Peyer's patch (tissue), 4 donors: ENCODE measurements at places on chromosomes 5 and 9. TPM values are rescaled to one million over a fixed set of nuclear protein-coding genes. Genes with fewer than 3 reads are reported as not detected.

DNA sequence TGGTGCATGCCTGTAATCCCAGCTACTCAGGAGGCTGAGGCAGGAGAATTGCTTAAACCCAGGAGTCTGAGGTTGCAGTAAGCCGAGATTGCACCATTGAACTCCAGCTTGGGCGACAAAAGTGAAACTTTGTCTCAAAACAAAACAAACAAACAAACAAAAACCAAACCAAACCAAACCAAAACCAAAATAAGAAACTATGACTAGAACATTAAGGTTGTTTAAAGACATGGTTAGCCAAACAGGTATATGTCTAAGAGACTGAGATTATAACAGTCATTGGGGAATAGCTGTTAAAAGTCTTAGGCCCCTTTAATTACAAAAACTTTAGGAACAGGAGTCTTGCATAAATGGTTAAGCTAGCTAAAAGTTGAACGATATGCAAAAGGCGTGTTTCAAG is 63.6 kb downstream of the PRDM9 start:
- DNase-seq, result no peak
- no peaks in the 10 kb centered on the region for H3K36me3 ChIP-seq
- H3K4me3 ChIP-seq, result no peak overlapping the region
- H3K27ac ChIP-seq, result no peak overlapping the region
- H3K4me1 ChIP-seq, result no peaks in the 10 kb centered on the region

Gene CCL27
- not detected for total RNA-seq

- H3K27ac ChIP-seq, result no peak overlapping the region
- H3K4me1 ChIP-seq, result no peaks in the 10 kb centered on the region
- H3K4me3 ChIP-seq, result no peak overlapping the region
- no peak for DNase-seq
These were observed 13.4 kb downstream of the MAST4 start for GRCh38 chr5:66609615-66610014.

- H3K27me3 ChIP-seq, result no peaks in the 10 kb centered on the region
- H3K36me3 ChIP-seq, result no peaks in the 10 kb centered on the region
- H3K27ac ChIP-seq, result no peak overlapping the region
- H3K4me1 ChIP-seq, result no peaks in the 10 kb centered on the region
- DNase-seq, result no peak
- H3K4me3 ChIP-seq, result no peak overlapping the region
These were observed 852.7 kb upstream of the DMAC1 start for GRCh38 chr9:8652255-8652654.

Gene SSBP2
- total RNA-seq, result 16.9 TPM

- no peaks in the 10 kb centered on the region for H3K36me3 ChIP-seq
- no peak overlapping the region for H3K27ac ChIP-seq
- no peaks in the 10 kb centered on the region for H3K27me3 ChIP-seq
- H3K4me1 ChIP-seq, result no peaks in the 10 kb centered on the region
- DNase-seq, result no peak
These were observed 97.1 kb upstream of the CDH6 start for GRCh38 chr5:31096238-31096865.

Gene MYORG
- total RNA-seq, result 90.4 TPM

GRCh38 chr9:130688072-130688471 is 5.5 kb upstream of the EXOSC2 start:
- no peaks in the 10 kb centered on the region for H3K36me3 ChIP-seq
- H3K27me3 ChIP-seq, result no peaks in the 10 kb centered on the region
- no peak for DNase-seq

Gene LRRC26
- 31.1 TPM for total RNA-seq

Gene LCN9
- not detected for total RNA-seq

GRCh38 chr9:72524820-72525540 is 3.6 kb downstream of the TMC1 start:
- H3K4me3 ChIP-seq, result no peak overlapping the region
- H3K27ac ChIP-seq, result no peak overlapping the region
- no peaks in the 10 kb centered on the region for H3K36me3 ChIP-seq
- DNase-seq, result no peak
- no peaks in the 10 kb centered on the region for H3K27me3 ChIP-seq
- H3K4me1 ChIP-seq, result no peaks in the 10 kb centered on the region

- no peaks in the 10 kb centered on the region for H3K4me1 ChIP-seq
- no peaks in the 10 kb centered on the region for H3K36me3 ChIP-seq
- no peak for DNase-seq
- H3K4me3 ChIP-seq, result no peak overlapping the region
- H3K27me3 ChIP-seq, result no peaks in the 10 kb centered on the region
These were observed 1080.5 kb upstream of the DMAC1 start for GRCh38 chr9:8880060-8880459.

Gene SLC6A7
- 15.7 TPM for total RNA-seq

GRCh38 chr5:98769210-98769958 is 4.1 kb upstream of the RGMB start:
- DNase-seq, result peak; percentile 74
- H3K4me1 ChIP-seq, result peaks cover 9% of the 10 kb centered on the region
- peak overlapping the region; percentile 79 for H3K27ac ChIP-seq
- no peaks in the 10 kb centered on the region for H3K36me3 ChIP-seq

- peaks cover 15% of the 10 kb centered on the region for H3K4me1 ChIP-seq
- H3K36me3 ChIP-seq, result no peaks in the 10 kb centered on the region
- H3K4me3 ChIP-seq, result peak overlapping the region; percentile 98
These were observed 962 bp upstream of the NR6A1 start for GRCh38 chr9:124771867-124772679.

DNA sequence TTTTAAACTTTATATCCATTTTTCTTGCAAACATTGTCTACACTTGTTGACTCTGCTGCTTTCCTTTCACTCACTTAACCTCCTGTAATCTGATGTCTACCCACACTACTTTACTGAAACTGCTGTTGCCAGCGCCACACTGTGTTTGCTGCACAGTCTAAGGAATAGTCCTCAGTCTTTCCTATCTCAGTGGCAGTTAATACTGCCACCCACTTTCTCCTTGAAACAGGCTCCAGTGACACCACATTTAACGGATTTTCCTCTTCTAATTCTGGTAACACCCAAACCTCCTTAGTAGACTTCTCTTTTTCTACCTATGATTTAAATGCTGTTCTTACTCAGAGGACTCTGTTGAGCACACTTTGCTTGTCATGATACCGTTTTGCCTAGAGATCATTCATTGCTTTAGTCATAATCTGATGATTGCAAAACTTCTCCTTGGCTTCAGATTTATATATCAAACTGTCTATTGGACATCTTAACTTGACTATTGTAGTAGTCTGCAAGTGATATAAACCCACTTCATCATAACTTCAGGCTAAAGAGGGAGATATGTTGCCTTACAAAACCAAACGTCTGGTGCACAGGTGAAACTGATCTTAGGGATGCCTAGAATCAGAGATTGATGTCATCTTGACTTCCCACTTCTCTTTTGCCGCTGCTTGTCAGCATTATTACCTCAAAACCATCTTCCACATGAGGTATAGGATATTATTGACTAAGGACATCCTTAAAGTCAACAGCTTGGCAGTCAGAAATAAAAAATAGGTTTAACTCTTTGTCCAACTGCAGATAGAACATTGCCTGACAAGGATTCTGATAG is 94.1 kb downstream of the CDC42SE2 start:
- no peaks in the 10 kb centered on the region for H3K27me3 ChIP-seq
- DNase-seq, result no peak
- no peaks in the 10 kb centered on the region for H3K4me1 ChIP-seq
- H3K27ac ChIP-seq, result peak overlapping the region; percentile 11
- H3K4me3 ChIP-seq, result no peak overlapping the region
- H3K36me3 ChIP-seq, result peaks cover 13% of the 10 kb centered on the region

Gene SH3PXD2B
- total RNA-seq, result 26.4 TPM

Gene ARID3C
- total RNA-seq, result 0.53 TPM

DNA sequence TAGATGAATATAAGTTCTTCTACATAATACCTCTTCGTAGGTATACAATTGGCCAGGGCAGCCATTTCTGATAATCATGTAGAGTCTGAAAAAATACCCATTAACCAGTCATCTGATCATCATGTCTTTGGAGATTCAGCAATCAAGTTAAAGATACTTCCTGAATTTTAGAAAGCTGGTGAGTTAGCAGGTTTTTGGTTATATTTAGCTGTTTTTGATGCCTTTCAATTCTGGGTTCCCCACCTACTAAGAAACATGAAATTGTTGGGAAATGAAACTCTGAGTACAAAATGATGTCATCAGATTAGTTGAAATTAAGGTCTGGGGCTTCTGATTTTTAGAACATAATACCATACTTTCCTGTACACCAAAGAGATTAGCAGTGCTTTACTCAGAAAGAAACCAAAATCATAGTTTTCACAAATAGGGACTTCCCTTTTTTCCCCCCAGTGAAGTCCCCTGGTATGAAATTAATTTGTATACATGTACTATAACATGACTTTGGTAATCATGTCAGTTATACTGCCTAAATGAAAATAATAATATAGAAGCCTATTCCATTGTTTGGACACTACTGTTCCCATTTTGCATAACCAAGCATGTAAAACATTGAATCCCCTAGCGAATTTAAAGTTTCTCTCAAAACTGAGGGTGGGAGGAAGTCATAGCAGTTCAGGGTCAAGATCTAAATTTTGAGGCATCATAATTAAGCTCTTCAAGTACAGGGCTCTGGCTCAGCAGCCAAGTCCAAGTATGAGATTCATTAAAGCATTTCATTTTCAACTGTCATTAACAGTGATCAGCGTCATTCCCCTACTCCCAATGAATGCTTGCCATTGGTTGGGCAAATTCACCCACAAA is 17.9 kb downstream of the PRLR start:
- no peak for DNase-seq
- H3K27ac ChIP-seq, result no peak overlapping the region
- H3K36me3 ChIP-seq, result no peaks in the 10 kb centered on the region
- no peaks in the 10 kb centered on the region for H3K27me3 ChIP-seq
- H3K4me1 ChIP-seq, result no peaks in the 10 kb centered on the region

- no peaks in the 10 kb centered on the region for H3K27me3 ChIP-seq
- H3K4me1 ChIP-seq, result no peaks in the 10 kb centered on the region
- no peak overlapping the region for H3K27ac ChIP-seq
- no peaks in the 10 kb centered on the region for H3K36me3 ChIP-seq
These were observed 294.3 kb downstream of the TAF11L14 start for GRCh38 chr5:17928581-17928981.

DNA sequence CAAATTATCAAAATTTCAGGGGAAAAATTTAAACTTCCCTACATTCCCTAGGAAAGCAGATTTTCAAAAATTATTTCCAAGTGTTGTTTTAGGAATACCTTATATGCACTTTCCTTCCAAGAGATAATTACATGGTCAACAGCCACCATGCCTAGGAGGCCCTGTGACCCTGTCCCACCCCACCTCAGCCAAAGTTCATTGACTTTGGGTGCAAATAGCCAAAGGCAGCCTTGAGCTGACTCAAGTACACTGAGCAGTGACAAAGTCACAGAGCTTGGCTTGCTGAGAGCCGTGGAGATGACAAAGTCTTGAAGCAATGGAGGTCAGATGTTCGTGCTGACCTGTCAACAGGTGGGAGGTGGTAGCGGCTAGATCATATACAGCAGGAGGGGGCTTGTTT is 24.3 kb upstream of the FBP1 start:
- H3K4me1 ChIP-seq, result peaks cover 8% of the 10 kb centered on the region
- no peaks in the 10 kb centered on the region for H3K36me3 ChIP-seq
- H3K27me3 ChIP-seq, result no peaks in the 10 kb centered on the region
- DNase-seq, result no peak
- H3K27ac ChIP-seq, result no peak overlapping the region

Gene GKAP1
- total RNA-seq, result 7.5 TPM

DNA sequence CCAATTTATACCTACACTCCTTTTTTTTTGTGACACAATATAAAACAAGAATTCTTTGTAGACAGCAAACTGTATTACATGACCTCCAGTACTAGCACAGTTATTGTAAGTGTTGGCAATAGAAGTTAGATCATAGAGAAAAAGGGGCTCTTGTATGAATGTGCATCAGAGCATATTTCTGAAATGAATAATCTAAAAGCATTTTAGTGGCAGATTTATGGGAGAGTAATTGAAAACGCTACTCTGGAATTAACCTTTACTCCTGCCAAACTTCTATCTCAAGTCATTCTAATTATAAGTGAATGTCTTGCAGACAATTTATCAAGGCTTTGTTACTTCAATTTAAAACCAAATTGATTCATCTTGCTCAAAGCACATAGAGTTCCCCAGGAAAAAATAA is 968.1 kb downstream of the TAF11L14 start:
- H3K4me3 ChIP-seq, result no peak overlapping the region
- H3K36me3 ChIP-seq, result no peaks in the 10 kb centered on the region
- no peak overlapping the region for H3K27ac ChIP-seq
- no peaks in the 10 kb centered on the region for H3K27me3 ChIP-seq

DNA sequence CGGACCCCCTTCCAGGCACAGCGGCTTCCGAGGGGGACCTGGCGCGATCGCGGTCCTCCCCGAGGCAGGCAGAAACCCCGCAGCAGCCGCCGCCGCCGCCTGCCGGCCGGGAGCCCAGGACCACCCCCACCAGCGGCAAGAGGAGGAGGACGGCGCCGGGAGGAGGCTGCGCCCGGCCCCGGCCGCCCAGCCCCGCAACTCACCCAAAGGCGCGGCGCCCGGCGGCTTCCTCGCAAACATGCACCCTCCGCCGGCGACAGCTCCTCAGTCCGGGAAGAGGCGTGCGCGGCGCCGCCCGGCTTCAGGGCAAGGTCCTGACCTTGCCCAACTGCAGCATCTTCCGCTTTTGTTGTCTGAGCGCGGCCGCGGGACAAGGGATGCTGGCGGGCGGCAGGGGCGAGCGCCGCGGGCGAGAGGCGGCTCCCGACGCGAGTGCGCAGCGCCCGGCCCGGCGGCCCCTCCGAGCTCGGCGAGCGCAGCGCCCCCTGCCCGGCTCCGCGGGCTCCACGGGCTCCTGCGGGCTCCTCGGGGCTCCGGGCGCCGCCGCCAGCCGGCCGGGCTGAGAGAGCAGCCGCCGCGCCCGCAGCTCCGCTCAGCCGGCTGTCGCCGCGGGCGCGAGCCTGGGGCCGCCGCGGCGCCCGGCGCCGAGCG is 507 bp downstream of the CTNND2 start:
- no peak overlapping the region for H3K27ac ChIP-seq
- H3K4me3 ChIP-seq, result peak overlapping the region; percentile 36
- no peak for DNase-seq
- no peaks in the 10 kb centered on the region for H3K27me3 ChIP-seq
- H3K4me1 ChIP-seq, result no peaks in the 10 kb centered on the region

GRCh38 chr9:121557581-121558447 is 58.2 kb upstream of the GGTA1 start:
- no peak overlapping the region for H3K27ac ChIP-seq
- peaks cover 13% of the 10 kb centered on the region for H3K4me1 ChIP-seq
- no peaks in the 10 kb centered on the region for H3K27me3 ChIP-seq
- DNase-seq, result no peak
- H3K36me3 ChIP-seq, result no peaks in the 10 kb centered on the region
- no peak overlapping the region for H3K4me3 ChIP-seq

GRCh38 chr9:108967916-108968315 is 33.7 kb downstream of the ABITRAM start:
- H3K4me1 ChIP-seq, result no peaks in the 10 kb centered on the region
- H3K27ac ChIP-seq, result no peak overlapping the region
- H3K36me3 ChIP-seq, result no peaks in the 10 kb centered on the region
- H3K27me3 ChIP-seq, result no peaks in the 10 kb centered on the region
- DNase-seq, result no peak
